ENCODE measurements at places on chromosomes 11 and 22.

DNA sequence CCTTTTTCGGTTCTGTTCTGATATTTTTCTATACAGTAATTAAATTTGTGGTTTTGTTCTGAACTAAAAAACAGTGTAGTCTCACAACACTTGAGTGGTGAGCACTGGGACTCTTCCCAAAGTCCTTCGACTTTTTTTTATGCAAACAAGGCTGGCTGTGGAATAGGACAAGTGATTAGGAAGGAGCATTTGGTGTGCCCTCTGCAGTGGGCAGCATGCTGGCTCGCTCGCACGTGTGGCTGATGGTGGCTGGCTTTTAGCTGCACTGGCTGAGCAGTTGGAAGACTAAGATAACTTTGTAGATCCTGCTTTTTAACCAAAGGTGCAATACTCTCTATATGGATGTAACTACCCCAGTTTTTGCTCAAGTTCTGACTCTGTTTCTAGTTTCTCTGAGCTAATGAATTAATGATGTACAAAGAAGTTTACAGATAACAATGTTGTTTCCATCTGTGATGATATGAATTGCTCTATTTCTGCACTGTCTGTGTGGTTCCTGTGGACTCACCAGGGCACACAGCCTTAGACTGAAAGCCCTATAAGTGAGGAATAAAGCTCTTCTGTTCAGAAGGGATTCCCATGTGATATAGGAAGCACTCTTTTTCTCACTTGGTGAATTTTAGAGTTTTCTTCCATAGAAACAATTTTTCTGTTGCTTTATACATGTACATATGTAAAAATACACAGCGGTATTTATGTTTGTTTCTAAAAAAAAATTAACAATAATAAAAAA lies 143.1 kb upstream of the RASSF10 start:
- DNase-seq, result no peak

DNA sequence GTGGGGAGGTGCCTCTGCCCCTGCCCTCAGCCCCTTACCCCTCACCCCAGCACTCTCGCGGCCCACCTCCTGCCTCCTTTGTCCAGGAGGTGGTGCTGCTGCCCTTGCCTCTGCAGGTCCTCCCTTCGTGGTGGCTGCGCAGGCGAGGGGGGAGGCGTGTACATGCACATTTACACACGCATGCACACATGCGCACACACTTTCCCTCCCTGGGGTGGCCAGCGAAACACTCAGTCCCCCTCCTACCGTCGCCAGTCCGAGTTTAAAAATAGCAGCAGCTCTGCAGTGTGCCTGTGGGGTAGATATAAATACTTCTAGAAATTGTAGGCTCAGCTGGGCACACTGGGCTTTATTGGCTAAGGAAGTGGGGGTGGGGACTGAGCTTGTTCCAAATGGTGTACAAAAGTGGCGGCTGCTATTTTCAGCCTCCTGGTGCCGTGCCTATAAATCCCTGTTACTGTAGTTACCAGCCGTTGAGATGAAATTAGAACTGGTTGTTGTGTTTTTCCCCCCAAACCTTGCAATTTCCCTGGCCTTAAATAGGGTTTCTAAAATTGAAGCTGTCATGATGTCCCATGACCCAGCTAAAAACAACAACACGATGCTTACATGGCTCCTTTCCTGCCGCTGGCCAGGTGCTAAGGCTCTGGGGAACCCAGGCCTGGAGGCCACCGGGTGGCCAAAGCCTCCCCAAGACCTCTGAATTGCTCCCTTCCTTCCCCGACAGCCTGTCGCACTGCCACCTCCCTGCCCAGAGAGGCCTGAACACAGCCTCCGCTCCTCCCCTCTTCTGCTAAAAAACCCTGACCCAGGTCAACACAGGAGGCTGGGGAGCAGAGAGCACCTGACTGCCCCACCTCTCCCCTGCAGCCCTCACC lies 12.4 kb downstream of the PICK1 start:
- DNase-seq, result no peak

- DNase-seq, result no peak
These were observed 23.2 kb upstream of the TXNRD2 start for GRCh38 chr22:19964701-19965386.

DNA sequence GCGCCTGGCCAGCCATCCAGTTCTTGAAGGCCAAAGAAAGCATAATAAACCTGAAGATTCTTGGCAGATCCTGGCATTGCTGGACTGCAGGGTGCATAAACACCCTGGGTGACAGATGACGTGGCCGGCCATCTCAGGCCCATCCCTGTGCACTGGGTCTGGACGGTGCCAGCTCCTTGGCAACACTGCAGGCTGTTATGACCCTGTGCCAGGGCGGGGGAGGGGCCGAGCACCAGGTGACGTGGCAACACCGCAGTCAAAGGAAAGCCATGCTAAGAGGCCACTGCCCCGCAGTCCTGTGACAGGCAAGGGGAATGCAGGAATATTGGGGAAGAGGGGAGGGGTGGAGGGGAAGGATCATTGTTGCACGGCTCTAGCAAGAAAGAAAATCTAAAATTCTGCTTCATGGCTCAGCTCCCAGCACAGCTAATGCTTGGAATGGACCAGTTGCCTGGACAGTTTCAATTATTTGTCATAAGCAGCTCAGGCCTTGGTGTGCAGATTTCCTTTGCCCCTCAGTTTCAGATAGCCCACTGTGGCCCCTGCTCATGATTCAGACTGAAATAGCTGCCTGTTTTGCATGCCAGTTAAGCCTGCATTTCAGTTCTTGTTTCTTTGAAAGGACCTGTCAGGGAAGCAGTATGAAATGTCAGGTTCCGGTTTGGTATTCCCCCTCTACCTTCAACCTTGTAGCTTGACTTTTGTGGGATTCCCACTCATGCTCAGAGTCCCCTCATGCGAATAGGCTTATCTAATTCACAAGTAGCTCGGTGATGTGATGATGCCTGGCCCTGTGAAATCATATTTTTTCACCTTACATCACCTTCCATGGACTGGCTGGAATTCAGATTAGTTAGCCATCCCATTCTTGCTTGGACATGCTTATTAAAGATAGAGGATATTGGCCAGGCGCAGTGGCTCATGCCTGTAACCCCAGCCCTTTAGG lies 29.7 kb upstream of the DDX6 start:
- DNase-seq, result no peak

GRCh38 chr11:20000351-20001134 lies 159.7 kb downstream of the DBX1 start:
- no peak for DNase-seq

DNA sequence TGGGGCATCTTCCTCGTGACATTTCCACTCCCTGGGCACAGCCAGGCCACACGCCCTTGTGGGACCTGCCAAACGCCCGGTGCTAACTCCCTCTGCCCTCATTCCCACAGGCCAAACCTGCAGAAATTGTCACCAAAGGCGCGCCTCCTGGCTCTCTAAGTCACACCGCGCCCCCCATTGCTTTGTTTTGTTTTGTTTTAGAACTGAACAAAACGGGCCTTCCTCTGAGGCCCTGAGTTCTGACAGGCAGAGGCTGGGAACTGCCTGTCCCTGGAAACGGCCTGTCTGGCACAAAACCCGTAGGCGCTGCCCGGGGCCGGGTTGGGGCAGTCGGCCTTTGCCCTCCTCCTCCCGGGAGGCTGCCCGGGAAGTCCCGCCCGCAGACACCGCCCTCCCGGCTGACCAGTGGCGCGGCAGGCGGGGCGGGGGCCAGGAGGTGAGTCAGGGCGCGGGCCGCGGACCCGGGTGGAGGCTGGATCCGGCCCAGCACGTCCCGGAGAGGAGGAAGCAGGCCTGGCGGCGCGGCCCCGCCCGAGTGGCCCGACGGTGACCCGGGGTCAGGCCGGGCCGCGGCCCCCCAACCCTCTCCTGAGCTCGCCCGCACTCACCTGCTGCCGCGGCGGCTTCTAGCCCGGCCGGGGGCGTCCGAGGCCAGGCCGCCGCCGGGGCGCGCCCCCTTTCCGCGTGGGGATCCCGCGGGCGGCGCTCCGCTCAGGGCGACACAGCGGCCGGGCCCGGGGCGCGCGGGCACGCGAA lies 465 bp downstream of the SUN2 start:
- no peak for DNase-seq

GRCh38 chr22:38056969-38057891 lies at the start of gene PICK1:
Gene PICK1 (plus strand): TSS chr22:38057404. CDS start chr22:38057810, 406 bp downstream.
- peak; percentile 66 for DNase-seq

DNA sequence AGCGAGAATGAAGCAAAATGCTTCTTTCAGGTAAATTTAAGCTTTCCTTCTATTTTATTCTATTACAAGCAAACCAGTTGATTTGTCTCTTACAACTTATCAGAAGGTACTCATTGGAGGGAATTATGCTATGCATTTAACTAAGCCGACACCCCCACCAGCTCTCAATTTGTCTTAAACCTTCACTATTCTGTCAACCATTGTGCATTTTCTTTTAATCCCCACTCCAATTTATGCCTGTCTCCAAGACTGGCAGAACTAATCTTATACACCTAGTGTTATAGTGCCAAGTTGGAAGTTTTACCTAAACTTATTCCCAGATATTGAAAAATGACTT lies 12.5 kb downstream of the TAF1D start:
- DNase-seq, result no peak

GRCh38 chr22:36397131-36398093 lies 9.6 kb upstream of the MYH9 start:
- DNase-seq, result no peak

- DNase-seq, result no peak
These were observed 87.5 kb downstream of the YAP1 start for GRCh38 chr11:102197670-102198139.

GRCh38 chr22:45828841-45829240 lies 148.1 kb downstream of the WNT7B start:
- DNase-seq, result no peak

DNA sequence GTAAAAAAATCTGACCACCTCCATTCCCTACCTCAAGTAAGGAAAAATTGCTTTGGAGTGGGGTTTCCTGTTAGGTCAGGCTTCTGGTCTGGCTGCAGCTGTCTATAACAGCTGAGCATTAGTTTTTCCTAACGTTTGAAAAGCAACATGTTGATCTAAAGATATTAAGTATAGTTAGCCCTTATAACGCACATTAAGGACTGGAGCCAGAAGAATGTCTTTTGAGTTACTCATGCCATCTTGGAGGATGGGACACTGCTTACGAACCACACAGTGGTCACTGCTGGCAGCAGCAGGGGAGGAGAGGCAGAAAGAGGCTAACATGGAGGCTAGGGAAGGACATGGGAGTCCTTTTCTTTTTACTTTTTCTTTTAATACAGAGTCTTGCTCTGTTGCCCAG lies 44.1 kb upstream of the GDPD4 start:
- no peak for DNase-seq

DNA sequence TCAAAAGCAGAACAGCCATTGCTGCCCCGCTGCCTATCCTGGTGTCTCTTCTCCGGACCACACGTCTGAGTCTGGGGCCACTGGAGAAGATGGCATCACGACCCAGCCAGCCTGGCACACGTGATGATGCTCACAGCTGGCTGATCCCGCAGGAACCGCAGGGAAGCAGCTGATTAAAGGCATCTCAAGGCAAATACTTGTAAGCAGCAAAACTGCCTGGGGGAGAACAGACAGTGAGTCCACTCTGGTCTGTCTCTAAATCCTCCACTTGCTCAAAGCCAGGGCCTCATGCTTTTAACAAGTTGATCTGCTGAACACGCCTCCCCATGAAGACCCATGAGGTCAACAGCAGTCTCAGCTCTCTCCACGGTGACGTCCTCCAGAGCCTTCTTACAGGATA lies 108.6 kb downstream of the BRD1 start:
- DNase-seq, result no peak

DNA sequence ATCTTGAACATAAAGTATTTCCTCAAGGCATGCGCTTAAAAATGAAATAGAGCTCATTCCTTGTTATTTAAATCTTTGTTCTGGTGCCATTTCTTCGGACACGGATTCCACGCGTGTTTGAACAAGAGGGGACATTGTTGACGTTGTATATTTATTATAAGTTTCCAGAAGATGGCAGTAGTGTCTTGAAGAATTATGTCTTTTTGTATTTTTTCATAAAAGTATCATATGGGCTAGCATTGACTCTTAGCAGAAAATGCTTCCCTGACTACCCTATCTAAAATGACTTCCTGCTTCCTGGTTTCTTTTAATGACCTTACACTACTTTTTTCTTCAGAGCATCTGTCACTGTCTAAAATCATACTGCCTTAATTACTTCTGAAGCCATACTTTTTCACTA lies 20.4 kb downstream of the BIRC2 start:
- no peak for DNase-seq

DNA sequence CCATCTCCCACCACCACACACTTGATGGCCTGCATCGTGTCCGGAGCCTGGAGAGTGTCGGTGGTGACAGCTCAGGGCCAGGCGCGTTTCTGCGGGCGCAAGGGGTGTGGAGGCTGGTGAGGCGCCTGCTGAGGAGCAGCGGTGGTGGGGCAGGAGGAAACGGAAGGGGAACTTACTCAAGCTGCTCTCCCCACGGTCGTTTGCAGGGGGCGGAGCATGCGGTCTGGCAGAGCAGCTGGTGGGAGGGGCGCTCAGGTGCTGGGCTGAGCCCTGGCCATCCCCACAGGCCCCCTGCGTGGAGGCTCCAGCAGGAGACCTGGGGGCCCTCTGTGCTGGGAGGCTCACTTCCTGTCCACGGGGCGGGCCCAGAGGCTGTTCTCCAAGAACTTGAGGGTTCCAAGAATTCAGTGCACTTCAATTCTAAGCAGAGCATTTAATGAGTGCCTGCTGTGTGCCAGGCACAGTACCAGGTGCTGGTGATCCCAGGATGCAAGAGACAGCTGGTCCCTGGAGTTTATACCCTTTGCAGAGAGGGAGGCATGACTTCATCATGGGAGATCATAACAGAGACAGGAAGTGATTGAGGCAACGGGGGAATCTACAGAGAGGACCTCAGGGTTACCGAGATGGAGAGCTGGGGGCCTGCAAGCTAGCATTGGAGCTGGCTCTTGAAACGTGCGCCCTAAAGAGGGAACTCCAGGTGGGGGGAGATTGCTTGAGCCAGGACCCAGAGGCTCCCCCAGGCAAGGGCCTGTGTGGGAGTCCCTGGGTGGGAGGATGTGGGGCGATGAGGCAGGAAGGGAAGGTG lies at the start of gene RAC2:
RAC2 (minus strand) TSS at position 156 of the 808 bp plus-strand sequence; CDS start at position 35, 121 bp downstream.
- peak; percentile 61 for DNase-seq

- no peak for DNase-seq
These were observed 1235.2 kb downstream of the TBC1D22A start for GRCh38 chr22:47997612-47998011.

Data from activated naive CD4-positive, alpha-beta T cell (primary cell).